ENCODE measurements at places on chromosomes 7 and 10. TPM values are rescaled to one million over a fixed set of nuclear protein-coding genes. Genes with fewer than 3 reads are reported as not detected.

The GPR85 gene
- not detected for total RNA-seq

The CPN1 gene
- total RNA-seq, result not detected

The CALML3 gene
- not detected for total RNA-seq

The AGAP3 gene
- total RNA-seq, result 115 TPM

The NPC1L1 gene
- not detected for total RNA-seq

The ADARB2 gene
- 0.17 TPM for total RNA-seq

The CACNB2 gene
- total RNA-seq, result 34.1 TPM

The STEAP4 gene
- total RNA-seq, result not detected

The ACTR3C gene
- total RNA-seq, result 4.5 TPM

The PTPRE gene
- 11.6 TPM for total RNA-seq

The KCP gene
- not detected for total RNA-seq

The C7orf33 gene
- total RNA-seq, result not detected

Data from A673 (cell line).